AG09309 (cell line): ENCODE measurements at places on chromosomes 7 and 10.

GRCh38 chr7:98235901-98236300, 16.1 kb downstream of the TECPR1 start:
- DNase-seq: no peak

- no peak for DNase-seq
Observed at GRCh38 chr7:142181966-142182365, 70.4 kb downstream of the MGAM2 start.

DNA sequence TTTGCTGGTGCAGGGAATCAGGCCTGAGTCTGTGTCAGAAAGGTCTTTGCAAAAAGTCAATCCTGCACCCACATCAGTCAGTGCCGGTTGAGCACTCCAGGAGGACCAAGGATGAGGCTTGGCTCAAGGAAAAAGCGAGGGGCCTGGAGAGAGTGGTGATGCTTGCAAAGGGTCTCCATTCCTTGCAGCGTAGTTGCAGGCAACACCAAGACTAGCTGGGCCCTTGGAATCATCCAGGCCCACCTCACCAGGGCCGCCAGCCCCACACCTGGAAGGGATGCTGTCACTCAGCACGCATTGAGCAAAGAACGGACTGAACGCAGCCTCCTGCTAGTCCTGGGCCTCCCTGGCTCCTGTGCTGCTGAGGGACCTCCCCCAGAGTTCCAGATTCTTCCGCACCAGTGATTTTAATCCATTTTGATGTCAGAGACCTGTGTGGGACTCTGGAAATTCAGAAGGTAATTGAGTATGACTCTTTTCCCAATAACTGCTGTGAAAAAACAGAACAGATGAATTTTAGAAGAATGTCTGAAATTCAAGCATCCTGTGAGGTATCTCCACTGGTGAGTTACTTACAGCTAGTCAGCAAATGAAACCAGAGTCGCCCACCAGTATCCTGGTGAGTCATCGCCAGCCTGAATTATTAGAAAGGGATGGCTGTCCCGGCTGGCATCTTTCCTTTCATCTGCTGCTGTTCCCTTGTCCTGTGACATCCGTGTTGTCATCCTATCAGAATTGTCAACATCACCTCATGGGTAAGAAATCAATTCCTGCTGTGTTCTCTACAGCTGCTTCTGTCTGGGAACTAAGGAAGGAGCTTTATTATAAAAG, 150.8 kb upstream of the NPS start:
- DNase-seq: peak; percentile 25

DNA sequence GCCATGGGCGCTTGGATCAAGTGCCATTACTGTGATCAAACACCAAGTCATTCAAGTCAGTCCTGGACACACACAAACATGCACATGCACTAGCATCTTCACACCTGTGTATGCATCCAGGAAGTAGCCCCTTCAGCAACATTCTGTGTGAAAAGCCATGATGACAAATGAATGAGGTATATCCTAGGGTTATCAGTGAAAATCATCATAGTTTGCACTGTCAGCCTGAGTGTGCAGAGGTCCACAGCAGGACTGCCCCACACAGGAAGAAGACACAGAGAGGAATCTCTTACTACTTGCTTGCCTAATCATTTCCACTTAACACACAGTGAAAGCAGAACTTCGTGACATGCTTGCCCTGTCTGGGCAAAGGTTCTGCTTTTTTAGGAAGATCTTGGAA, 184.0 kb upstream of the ADO start:
- no peak for DNase-seq

GRCh38 chr7:157488966-157489365, 152.2 kb downstream of the DNAJB6 start:
- DNase-seq: no peak

DNA sequence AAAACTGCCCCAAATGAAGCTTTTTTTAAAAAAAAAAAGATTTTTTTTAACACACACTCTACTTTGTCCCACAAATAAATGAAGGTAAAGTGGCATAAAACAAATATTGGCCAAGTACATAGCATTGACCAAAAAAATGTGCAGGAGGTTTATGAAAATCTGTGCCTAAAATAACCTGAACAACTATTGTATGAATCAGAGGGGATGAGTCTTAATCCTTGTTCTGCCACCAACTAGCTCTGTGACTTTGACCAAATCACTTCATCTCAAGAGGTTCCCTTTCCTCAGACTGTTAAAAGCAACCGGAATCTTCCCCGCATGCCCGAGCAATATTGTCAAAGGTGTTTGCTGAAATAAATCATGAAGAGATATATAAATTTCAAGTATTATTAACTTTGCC, 150.4 kb upstream of the NEBL start:
- DNase-seq: no peak

DNA sequence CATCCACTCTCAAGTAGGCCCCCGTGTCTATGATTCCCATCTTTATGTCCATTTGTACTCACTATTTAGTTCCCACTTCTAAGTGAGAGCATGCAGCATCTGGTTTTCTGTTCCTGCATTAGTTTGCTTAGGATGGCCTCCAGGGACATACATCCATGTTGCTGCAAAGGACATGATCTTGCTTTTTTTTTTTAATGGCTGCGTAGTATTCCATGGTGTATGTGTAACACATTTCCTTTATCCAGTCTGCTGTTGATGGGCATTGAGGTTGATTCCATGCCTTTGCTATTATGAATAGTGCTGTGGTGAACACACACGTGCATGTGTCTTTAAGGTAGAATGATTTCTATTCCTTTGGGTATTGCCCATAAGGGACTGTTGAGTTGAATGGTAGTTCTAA, 67.8 kb downstream of the SFMBT2 start:
- no peak for DNase-seq

DNA sequence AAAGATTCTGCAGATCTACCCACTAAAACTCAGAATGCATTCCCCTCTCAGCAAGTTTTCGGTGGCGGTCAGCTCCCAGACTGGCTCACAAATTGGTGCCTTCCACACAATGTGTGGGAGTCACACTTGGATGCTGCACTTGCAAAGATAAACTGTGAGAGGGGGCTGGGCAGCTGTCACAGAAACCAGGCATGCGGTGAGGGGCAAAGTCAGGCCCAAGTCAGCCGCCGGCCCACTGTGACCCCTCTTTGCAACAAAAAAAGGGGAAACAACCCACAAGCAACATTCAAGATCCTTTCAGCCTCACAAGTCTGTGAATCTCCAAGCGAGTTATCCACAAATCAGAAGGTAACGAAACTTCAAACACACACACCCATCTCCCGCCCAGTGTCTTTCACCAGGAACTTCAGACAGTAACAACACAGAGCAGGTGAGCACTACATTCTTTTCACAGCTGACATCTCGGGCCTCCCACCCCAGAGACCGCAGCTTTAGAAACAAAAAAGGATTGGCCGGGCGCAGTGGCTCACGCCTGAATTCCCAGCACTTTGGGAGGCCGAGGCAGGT, 32.0 kb downstream of the SNX8 start:
- no peak for DNase-seq

- no peak for DNase-seq
Observed at GRCh38 chr10:84054743-84055142, 84.6 kb upstream of the GHITM start.

GRCh38 chr7:71144963-71145362, 13.0 kb downstream of the GALNT17 start:
- no peak for DNase-seq

GRCh38 chr10:106217627-106218026, 946.9 kb downstream of the SORCS1 start:
- DNase-seq: no peak

- peak; percentile 41 for DNase-seq
Observed at GRCh38 chr10:126663880-126664279, 6.6 kb downstream of the C10orf90 start.

DNA sequence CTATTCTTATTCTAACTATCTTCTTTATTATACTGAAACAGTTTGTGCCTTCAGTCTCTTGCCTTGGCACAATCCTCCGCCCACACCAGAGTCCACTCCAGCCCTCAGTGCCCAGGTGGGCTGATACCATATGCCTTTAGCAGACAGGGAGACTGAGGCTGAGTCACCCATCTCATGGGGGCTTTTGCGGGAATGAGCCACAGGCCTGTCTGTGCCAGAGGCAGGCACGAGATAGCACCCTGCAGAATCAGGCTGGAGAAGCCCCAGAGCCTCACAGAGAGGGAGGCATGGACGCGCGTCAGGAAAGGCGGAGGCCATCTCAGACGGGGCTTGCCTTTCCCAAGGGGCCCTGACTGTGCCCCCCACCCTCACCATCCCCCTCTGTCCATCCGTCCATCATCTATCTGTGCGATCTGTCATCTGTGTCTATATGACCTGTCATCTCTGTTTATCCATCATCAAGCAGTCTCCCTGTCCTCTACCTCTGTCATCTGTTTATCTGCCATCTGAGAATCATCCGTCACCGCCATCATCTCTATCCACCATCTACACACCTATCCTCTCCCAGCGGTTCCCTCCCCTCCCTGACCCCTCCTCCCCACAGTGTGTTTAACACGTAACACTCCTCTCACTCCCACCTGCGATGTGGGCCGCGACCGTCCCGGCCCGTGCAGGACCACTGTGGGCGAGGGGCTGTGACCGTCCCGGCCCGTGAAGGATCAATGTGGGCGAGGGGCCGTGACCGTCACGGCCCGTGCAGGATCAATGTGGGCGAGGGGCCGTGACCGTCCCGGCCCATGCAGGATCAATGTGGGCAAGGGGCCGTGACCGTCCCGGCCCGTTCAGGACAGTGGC, 7.3 kb upstream of the ADAP1 start:
- DNase-seq: no peak

DNA sequence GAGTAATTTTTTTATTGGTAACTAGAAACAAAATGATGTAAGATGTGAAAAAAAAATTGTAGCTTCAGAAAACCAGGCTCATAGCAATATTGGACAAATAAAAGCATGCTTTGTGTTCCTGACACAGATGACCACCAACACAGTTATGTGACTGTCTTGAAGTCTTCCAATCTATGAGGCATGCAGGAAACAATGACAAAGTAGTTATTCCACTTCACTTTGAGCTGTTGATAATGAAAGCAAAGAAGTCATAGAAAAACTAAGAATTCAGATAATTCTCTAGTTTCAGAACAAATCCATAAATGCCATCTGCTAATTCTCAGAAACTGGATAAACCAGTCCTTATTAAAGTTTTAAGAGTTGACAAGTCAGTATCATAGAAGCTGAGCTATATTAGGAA, 378.4 kb upstream of the SEMA3D start:
- no peak for DNase-seq

GRCh38 chr7:156074982-156075615, 262.8 kb upstream of the SHH start:
- DNase-seq: no peak

DNA sequence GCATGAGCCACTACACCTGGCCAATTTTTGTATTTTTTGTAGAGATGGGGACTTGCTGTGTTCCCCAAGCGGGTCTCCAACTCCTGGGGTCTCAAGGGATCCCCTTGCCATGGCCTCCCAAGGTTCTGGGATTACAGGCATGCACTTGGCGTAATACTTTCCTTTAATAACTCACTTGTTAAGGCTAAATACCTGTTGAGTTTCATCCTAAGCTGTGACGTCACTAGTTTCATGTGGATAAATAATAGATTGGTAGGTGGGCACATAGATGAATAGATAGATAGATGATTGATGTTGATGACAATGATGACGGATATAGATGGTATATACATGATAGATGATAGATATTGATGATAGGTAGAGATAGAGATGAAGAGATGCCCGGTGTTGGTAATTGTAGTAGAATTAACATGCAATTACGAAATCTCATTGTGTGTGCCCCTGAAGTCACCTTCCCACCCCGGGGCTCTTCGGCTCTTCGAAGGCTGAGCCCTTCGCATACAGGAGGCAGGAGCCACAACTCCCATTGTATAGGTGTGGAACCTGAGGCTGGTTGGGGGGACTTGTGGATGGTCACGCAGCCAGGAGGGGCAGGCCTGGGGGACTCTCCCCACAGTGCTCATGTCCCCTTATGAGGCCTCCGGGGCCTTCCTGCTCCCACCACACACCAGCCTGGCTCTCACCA, 2.6 kb downstream of the GRIFIN start:
- DNase-seq: no peak

- DNase-seq: no peak
Observed at GRCh38 chr10:49323171-49323895, 24.4 kb downstream of the C10orf71 start.

DNA sequence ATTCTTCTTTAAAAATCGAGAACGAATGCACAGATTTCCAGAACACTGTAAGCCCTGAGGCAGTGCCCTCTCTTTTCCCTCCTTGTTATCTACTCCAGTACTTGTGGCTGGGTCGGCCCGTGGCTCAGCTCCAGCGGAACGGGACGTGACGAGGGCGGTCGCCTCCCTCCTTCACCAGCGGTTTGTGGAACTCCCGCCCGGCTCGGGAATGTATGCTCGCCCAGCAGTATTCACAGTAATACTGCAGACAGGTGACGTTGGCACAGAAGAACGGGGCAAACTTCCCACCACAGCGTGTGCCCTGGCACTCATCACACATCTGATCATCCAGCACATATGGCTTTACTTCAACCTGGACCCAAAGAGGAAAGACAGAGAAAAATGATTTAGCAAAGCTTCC, 128.5 kb downstream of the BTAF1 start:
- no peak for DNase-seq

GRCh38 chr7:50405221-50405620, 44.9 kb downstream of the FIGNL1 start:
- no peak for DNase-seq

- DNase-seq: no peak
Observed at GRCh38 chr7:151310578-151310977, 31.0 kb upstream of the NUB1 start.
